ENCODE measurements at places on chromosomes 4 and X.

DNA sequence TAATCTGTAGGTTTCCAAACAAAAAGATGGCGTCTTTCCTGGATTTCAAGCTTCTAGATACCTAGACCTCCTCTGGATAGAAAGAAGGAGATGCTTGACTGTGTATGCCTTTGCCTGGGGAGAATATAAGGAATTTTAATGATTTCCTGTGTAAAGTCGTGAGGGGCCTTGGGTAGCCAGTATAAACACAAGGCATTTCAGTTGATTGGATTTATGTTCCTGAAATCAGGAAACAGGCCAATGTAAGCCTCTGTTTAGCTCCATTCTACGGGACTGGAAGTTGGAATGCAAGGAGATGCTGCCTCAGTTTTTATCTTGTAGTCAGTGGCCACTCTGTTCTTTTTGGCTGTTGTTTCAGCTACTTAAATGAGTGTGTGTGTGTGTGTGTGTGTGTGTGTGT is 137.2 kb downstream of the GUCY2F start:
- DNase-seq, result no peak

DNA sequence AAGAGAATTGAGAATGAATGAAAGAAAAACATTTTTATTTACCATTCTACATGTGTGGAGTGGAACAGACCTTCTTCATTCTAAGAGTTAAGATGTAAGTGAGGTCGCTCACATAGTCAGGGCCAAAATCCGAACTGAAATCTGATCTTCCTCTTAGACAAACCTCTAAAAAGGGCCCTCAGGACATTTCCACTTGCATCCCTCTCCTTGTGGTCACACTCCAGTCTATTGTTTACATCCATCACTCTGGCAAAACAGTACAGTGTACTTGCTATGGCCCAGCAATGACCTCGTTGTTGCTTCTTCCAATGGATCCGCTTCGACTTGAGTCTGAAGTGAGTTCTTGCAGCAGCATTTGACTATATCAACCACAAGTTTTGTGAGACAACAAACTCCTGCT is 54.2 kb downstream of the MOSPD2 start:
- DNase-seq, result no peak

DNA sequence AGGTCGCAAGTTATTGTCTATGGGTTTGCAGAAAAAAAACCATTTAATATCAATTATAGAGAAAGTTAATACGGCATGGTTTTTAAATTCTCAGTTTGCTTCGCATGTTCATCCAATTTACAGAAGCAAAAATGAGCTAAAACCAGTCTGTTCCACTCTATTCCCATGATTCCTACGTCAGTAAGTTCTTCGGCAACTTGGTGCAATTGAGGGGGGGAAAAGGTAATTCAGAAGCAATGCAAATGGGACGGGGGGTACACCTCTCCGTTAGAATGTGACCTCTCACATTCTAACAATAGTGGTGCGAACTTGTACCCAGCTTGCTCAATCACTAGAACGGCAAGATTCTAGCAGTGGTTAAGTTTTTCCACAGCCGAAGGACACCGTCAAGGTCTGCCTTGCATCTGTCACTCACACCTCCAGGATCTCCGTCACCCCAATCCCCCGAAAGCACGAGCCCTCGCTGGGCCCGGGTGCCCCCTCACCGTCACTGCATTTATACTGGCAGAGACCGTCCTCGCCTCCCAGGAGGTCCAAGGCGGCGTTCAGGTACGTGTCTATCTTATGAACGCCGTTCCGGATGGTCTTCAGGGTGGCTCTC is 653 bp downstream of the PLA2G12A start:
- DNase-seq, result peak; percentile 31

DNA sequence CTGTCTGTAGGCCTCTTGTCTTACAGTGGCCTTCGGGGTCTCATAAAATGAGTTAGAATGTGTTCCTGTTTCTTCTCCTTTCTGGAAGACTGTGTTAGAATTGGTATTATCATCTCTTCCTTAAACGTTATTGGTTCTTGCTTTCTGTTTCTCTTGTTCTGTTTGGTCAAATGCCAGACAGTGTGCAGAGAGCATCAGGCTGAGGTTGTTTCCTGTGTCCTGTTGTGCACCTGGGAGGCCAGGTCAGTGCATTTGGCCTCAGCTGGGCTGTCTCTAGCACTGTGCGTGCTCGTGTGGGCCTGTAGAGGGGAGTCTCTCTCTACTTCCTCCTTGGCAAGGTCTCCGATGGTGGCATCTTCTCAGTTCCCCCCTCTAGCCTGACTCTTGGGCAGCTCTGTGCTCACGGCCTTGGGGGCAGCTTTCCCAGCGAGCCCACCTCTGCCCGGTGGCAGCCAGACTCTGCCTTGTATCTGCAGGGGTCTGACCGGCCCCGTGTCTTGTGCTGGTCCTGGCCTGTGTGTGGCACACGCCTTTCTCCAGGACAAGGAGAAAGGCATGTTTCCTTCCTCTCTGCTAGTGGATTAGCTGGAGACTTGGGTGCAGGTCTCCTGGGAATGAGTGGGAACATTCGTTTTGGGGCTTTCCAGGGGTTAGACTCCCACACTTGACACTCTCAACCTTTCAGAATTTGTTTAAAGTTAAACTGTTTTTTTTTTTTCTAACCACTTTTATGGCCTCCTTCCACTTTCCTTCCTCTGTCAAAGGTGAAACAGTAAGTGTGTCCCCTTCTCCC is 62.3 kb downstream of the FAM193A start:
- peak; percentile 45 for DNase-seq

DNA sequence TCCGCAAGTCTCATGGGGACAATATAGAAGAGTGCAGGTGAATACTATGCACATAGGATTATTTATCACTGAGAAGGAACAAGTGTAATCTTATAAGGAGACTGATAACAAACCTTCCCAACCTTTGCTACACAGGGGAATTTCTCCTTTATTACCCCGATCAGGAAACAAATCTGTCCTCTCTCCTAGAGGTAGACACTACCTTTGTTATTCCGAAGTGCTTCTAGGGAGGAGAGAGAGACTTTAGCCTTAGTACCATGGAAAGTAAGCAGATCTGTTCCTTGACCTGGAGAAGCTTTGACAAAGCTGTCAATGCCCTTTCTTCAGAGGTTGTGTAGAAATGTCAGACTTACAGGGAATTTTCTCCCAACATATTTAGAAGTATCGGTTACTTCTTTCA is 475.5 kb downstream of the CCSER1 start:
- no peak for DNase-seq

DNA sequence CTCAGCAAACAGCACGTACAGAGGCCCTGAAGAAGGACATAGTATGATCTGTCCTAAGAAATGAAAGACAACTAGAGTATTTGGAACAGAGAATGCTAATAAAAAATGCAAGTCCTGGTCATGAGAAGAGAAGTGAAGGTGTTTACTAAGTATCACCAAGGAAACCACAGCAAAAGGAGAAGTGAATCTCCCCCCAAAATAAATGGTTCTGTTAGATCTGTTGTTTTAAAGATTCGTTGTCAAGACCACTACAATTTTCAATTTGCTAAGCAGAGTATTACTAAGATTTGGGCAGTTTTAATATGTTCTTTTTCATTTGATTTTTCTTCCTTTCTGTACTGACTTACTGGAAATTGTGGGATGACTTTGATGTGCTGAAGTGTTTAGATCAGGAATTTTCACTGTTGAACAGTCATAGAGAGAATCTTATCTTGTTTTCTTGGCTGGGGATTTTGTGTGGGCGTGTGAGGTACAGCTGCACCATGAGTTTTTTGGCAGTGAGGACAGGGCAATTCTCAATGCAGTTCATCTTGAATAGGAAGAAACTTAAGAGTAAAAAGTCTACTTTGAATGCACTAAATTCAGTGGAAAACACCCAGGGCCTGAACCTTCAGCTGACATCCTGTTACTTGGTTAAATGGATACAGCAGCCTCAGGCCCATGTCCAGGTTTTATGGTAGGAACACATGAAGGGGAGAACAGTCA is 132.2 kb downstream of the STIM2 start:
- DNase-seq, result peak; percentile 53

DNA sequence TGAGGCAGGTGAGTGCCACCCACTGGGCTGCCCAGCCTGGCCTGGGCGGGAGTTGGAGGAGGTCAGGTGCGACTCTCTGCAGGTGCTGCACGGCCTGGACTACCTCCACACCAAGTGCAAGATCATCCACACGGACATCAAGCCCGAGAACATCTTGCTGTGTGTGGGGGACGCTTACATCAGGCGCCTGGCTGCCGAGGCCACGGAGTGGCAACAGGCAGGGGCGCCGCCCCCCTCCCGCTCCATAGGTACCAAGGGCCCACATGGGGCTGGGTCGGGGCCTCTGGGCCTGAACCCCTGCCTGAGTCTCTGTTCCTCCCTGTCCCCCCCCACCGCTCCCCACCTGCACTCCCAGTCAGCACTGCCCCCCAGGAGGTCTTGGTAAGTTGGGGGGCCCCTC is 2.0 kb downstream of the SRPK3 start:
- no peak for DNase-seq

- DNase-seq, result no peak
Observed at GRCh38 chr4:26729547-26729946, 131.1 kb upstream of the STIM2 start.

- no peak for DNase-seq
Observed at GRCh38 chr4:120144634-120145033, 78.0 kb upstream of the MAD2L1 start.

DNA sequence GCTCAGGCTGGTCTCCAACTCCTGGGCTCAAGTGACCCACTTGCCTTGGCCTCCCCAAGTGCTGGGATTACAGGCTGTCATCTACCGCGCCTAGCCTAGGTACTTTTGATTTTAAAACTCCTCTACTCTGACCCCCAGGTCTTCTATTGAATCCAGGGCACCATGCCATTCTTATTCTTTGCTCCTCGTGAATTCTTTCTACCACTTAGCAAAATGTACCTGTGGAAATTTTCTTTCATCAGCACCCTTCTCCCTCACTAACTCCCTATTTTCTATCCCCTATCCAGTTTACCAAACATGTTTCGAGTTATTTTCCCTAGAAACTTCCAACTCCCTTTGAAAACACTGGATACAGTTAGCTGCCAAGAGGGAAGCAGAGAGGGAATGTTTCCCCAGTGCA is 60.0 kb upstream of the RAPGEF2 start:
- peak; percentile 29 for DNase-seq

GRCh38 chr4:25330905-25331808 is 18.6 kb downstream of the ZCCHC4 start:
- no peak for DNase-seq

DNA sequence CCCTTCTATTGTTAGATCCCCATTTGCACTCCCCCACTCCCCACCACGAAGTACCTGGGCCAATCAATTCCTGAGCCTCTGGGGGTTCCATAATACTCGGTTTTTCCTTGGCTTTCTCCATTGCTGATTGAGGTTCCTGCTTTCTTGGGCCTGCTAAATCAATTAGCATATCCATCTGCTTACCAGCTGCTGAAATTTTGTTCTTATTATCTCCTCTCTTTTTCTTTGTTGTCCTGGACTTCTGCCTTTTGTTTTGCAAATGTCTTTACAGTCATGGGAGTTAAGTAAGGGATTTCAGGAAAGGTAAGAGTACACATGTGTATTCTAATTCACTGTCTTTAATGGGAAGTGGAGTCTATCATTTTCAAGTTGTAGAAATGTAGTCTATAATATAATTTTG is 222.2 kb downstream of the MID1 start:
- no peak for DNase-seq

DNA sequence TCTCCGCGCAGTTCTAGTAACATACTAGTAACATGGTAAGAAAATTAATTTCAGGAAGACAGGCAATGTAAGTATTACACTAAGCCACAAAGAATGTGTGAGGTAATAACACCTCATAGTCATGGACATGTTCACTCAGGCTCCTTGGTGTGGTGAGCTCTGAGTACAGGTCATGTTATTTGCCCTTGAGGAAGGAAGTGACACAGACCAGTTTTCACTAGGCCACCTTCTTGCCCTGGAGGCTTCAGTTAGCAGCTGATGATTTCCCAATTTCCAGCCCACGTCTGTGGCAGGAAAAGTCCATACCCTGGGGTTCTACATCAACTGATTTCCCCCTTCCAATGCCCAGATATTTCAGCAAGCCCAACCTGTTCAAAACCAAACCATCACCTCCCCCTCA is 6.7 kb downstream of the APOO start:
- no peak for DNase-seq

DNA sequence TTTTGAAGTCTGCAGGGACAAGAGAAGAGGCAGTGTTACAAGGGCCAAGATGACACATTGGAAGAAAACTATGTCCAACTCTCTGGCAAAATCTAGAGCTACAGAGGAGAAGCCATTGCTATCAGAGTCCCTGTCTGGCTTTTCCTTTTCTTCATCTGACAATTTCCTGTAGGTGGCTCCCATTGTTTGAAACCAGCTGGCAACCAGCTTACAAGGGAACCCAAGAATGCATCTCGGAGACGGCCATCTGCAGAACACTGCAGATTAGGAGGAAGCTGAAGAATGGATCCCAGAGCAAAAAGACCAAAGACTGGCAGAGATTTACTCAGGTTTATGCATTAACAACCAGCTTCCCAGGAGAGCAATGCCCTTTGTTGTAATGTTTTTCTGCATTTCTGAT is 216.2 kb upstream of the CTSO start:
- no peak for DNase-seq

DNA sequence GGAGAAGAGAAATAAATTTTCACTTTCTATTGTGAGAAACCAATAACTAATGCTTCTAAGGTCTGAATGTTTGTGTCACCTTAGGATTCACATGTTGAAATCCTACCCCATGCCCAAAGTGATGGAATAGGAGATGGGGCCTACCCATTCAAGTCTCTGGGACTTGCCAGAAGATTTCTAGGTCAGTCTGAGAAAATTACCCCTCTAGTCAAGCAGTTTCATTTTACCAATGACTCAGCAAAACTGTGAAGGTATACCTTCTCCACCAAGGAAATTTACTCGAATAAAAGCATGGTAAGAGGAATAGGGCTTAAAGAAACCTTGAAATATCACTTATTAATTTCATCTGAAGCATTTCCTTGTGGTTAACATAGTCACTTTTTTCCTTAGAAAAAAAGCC is 23.5 kb upstream of the PAPSS1 start:
- peak; percentile 6 for DNase-seq

- DNase-seq, result no peak
Observed at GRCh38 chr4:8133897-8134563, 24.6 kb downstream of the ABLIM2 start.

DNA sequence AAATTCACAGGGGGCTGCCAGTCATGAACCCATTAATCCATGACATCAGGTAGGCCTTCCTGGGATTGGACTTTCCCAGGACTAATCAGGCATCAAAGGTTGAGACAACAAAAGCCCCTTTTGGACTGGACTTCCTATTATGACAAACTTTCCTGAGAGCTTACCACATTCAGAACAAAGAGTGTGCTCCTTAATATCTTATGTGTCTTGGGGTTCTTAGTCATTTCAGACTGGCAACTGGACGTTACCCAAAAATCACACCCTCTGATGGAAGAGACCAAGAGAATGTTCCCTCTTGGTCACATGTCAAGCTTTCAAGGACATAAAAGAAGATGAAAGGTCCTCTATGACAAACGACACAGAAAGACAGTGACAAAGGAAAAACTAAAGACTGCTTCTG is 31.6 kb upstream of the PPP1R2C start:
- no peak for DNase-seq

DNA sequence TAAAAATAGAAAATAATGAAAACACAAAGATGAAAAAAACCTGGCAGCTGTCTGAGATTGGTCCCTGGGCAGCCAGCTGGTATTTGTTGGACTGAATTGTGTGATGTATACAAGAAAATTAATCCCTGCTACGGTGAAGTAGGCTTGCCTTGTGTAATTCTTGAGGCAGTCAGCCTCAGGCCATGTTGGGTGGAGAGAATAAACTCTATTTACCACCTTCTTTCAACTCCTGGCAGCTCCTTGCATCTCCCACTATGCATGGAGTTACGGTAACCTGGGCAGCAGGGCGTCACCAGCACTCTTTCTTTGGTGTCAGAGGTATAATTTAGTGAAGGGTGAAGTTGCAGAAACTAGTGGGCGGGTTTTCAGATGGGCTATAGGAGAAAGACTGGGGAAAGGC is 3.5 kb downstream of the SPIN2A start:
- DNase-seq, result no peak

Measured in hematopoietic multipotent progenitor cell treated with erythropoietin and hydrocortisone succinate and interleukin-3 and kit ligand, for 8 days (in vitro differentiated cells).